ENCODE measurements at places on chromosomes 3 and 15.

- no peak for DNase-seq
These were observed 47.5 kb downstream of the GTPBP8 start for GRCh38 chr3:113038328-113038727.

GRCh38 chr3:53024315-53024714 lies 21.6 kb downstream of the SFMBT1 start:
- no peak for DNase-seq

GRCh38 chr3:15279671-15280402 lies 52.5 kb downstream of the SH3BP5 start:
- no peak for DNase-seq

DNA sequence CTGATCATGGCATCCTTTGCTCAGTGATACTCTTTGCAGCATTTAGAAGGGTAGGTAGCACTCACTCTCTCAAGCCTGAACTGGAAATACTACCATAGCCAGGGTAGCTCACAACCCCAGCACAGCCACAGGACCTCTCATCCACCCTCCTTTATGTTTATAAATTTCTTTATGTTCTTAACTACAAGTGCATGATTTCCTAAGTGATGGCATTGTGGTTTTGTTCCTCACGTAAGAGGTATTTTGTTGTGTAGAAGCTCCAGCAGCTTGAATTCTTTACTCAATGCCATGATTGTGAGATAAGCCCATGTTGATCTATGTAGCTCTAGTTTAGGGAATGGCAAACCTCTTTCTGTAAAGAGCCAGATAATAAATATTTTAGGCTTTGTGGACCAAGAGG lies 7.9 kb upstream of the RTP3 start:
- DNase-seq = no peak

GRCh38 chr3:5136211-5136918 lies 14.3 kb downstream of the ARL8B start:
- no peak for DNase-seq

GRCh38 chr3:99534951-99535704 lies 103.3 kb upstream of the COL8A1 start:
- no peak for DNase-seq

DNA sequence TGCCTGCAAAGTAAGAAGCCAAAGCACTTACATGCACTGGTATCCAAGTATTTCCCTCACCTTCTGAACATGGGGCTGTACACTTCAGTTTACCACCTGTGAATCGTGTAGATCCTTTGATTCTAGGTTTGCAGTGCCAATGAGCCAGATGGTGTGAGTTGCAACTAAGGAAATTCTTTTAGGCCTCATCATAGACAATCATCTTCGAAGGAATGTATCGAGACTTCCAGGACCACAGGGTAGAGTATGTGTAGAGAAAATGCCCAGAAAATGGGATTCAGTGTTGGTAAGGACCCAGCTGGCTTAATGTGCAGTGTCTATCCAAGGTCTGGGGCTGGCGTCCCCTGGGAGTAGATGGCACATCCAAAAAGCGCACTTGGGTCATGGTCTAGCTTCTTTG lies 323.2 kb upstream of the TPM1 start:
- DNase-seq = no peak

- no peak for DNase-seq
These were observed 45.8 kb upstream of the PPP4R2 start for GRCh38 chr3:72950801-72951200.

DNA sequence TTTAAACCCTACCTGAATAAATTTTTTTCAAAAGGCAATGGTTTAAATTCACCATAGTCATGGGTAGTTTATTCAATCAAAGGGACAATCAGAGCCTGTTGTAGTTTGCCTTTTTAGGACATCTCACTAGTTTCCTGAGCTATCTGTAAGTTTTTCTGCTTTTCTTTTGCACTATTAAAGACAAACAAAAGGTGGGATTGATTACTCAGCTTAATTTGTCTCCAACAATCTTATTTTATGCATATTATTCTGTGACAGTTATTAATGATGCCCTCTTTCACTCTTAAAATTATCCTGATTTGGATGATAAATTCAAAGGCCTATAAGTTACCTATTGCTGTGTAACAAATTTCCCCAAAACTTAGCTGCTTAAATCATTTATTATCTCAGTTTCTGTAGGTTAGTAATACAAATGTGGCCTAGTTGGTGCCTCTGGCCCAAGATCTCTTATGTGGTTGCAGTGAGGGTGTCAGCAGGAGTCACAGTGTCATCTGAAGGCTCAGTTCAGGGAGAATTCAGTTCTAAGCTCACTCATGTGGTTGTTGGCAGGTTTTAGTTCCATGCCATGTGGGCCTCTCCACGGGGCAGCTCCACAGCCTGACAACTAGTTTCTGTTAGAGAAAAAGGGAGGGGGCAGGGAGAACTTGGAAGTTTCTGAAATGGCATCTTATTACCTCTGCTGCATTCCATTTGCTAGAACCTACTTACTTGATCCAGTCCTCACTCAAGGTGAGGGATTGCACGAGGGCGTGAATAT lies 16.0 kb downstream of the ARMC8 start:
- peak; percentile 76 for DNase-seq

DNA sequence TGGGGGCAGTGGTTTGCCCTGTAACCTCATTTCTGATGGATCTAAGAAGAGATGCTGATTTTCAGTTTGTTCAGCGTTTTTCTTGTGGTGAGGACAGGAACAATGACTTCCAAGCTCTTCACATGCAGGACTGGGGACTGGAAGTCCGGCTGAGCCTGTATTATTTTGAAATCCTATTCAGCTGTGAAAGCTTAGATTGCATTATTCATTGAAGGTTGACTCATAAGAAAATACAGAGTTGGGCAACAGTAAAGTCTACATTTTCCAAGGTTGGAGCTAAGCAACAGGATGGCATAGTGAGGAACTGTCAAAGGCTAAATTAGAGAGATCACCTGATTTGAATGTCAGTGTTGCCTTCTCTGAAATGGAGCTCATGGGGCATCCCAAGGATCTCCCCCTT lies 230.9 kb upstream of the FEZF2 start:
- no peak for DNase-seq

DNA sequence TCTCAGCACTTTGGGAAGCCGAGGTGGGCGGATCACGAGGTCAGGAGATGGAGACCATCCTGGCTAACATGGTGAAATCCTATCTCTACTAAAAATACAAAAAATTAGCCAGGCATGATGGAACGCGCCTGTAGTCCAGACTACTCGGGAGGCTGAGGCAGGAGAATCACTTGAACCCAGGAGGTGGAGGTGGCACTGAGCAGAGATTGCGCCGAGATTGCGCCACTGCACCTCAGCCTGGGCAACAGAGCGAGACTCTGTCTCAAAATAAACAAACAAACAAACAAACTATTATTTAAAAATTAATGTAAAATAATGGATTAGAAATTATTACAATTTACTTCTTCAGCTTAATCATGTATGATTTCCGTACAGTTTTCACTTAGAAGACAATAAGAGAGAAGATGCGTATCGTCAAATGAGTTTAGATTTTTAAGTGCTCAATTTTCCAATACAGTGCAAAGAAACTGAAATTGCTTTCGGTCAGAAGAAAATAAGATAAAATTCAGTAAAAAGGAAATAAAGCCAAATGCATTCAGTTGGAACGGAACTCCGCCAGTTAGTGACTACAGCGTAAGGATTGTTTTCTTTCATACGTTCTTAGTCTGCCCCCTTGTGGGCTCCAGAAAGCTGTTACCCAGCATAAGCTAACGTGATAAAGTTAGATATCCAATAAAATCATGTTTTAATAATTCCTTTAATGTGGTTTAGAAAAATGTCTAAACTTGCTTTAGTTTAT lies 24.8 kb downstream of the AADAC start:
- no peak for DNase-seq

DNA sequence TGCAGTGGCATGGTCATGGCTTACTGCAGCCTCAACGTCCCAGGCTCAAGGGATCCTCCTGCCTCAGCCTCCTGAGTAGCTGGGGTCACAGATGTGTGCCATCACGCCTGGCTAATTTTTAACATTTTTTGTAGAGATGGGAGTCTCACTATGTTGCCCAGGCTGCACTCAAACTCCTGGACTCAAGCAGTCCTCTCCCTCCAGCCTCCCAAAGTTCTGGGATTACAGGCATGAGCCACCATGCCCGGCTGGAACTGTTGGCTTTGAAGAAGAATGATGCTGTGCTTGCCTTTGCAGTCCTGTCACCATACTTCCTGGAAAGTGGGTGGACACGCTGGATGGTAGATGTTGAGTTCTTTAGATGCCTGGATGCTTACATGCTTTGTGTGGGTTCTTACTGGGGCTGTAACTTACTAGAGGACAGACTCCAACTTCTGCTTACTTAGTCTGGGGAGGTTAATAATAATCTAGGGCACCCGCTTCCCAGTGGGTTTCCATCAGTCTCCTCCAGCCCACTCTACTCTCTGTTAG lies 36.7 kb downstream of the IGF1R start:
- no peak for DNase-seq

DNA sequence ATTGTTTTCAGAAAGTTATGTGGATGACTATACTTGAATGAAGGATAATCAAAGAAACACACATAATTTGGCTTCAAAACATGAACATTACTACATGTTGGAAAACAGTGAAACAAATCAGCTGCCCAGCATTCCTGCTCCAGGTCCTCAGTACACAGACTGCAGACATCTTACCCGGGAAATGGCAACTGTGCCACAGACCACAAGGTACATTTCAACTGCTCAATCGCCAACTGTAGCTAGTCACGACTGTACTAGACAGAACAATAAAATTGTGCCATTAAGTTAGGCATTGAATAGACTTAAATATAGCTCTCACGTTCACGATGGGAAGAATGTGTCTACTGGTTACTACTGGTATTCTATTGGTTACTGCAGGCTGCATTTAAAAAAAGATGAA lies 5.0 kb downstream of the NAA50 start:
- DNase-seq = no peak

DNA sequence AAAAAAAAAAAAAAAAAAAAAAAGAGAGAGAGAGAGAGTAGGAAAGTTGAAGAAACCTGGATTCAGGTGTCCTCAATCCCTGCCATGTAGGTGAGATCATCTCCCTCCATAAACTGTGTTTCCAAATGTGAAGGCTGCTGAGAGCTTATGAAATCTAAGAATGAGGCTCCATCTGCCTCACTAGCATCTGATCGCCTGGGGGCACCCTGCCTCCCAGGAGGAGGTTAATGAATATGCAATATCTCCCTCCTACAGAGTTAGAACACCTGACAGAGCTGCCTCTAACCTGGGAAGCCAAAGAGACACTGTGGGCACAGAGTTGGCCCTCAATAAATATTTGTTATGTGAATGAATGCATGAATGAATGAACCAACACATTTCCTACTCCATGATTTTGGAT lies 23.8 kb upstream of the ZNF148 start:
- no peak for DNase-seq

- DNase-seq = no peak
These were observed 11.7 kb upstream of the MUSTN1 start for GRCh38 chr3:52846432-52846965.

DNA sequence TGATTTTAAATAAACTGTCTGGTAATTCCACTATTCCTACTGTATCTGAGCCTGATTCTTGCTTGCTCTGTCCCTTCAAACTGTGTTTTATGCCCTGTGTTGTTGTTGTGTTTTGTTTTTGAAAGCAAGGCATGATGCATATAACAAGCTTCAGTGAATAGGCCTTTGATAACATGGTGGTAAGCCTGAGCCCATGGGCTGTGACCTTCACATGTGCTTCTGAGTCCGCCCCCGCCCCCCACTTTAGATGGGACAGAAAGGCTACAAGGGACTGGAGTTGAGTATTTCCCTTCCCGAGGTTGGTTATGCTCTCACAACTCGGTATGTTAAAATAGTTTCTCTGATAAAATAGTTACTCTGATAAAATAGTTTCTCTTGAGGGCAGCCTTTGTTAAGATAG lies 119.0 kb upstream of the WNT7A start:
- no peak for DNase-seq

- no peak for DNase-seq
These were observed 125.1 kb upstream of the IQSEC1 start for GRCh38 chr3:13198264-13198879.

DNA sequence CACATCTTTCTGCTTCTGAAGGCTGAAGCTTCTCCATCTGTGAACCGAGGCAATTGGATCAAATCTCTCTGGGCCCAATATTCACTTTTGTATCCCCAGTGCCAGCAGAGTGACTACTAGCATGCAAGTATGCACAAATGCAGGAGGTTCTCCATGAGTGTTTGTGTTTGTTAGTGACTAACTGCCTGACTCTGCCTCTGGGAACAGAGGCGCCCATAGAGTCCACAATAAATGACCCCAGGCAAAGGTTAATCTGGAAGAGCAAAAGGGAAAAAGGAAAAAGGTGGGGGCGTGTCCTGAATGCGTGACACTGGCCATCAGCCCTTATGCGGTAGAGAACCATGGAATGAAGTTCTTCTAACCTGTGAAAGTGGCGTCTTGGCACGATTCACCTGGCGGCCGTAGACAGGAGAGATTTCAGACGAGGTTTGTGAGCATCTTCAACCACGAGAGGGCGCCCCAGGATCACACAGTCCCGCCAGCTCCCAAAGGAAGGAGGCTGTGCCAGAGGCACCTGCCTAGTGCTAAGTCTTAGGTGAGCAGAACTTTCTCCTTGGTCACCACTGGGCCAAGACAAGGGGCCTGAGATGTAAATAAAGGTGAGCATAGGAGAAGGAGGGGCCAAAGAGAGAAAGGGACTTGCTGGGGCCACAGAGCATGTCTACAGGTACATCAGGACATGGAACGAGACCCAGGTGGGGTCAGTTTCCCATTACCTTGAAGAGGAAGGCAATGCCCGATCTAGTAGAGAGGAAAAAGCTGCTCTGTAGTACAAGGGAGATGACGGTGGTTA lies 44.2 kb downstream of the RBPMS2 start:
- DNase-seq = peak; percentile 18

- no peak for DNase-seq
These were observed 65.0 kb upstream of the SLC6A1 start for GRCh38 chr3:10927551-10927950.

DNA sequence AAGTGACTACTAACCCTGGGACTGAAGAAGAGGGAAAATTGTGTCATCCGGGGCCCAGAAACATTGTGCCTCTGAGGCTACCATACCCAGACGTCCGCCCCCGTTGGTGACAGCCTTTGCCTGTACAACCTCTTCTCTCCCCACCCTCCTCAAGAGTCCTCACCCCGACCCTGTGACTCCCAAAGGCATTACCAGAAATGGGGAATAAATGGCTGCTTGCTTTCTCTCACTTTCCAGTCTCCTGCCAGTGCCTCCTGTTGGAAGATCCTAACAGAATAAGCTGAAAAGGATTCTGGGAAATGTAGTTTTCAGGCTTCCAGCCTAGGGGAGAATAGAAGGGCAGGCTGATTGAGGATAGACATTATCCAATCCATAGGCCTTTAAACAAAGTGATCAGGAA lies 30.8 kb upstream of the SLC25A36 start:
- no peak for DNase-seq

- DNase-seq = no peak
These were observed 8.1 kb downstream of the TIPARP start for GRCh38 chr3:156682501-156682900.

DNA sequence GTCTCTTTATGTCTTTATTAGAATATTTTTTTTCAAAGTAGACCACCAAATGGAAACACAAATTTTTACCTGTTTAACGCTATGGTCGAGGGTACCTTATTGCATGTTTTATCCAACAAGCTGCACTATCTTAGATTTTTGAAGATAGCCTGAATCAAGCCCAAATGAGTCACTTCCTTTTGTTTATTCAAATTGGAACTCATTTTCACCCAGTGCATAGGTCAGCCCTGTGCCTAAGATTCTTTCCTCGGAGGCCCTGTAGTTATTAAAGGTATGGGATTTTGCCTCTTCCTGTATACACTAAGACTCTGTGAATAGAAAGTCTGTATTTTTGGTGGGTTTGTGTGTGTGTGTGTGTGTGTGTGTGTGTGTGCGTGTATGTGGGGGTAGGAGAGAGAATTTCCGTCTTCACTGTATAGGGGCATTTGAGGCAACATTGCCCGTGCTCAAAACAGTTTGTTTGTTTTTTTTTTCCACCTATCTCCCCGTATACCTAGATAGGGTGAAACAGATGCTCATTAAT lies 358.0 kb upstream of the CADM2 start:
- DNase-seq = no peak

Data from cerebellar nuclear complex (tissue), 1 donor.